Endothelial cell (in vitro differentiated cells): ENCODE measurements at places on chromosomes 7 and 10.

DNA sequence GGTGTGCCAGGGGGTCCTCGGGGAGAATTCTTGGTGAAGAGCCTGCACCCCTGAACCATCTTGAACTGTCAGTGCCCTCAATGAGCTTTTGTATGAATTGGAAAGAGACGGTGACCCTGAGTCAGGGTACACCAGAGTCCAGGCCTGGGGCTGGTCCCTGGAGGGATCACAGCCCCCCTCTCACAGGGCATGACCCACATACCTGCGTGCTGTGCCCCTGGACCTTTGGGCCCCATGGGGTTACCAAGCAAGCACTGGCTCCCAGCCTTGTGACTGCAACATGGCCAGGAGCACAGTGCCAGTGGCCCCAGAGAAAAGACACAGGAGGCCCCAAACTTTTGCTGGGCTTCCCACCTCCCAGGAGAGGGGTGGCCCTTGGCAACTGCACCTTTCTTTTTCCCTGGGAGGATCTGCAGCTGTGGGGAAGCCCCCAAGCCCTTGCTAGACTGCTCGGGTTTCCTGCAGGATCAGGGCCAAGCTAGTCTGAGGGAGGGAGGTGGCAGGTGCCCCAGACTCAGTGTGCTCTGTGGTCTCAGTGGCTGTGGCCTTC, 153.5 kb downstream of the ZNF248 start:
- DNase-seq: no peak

DNA sequence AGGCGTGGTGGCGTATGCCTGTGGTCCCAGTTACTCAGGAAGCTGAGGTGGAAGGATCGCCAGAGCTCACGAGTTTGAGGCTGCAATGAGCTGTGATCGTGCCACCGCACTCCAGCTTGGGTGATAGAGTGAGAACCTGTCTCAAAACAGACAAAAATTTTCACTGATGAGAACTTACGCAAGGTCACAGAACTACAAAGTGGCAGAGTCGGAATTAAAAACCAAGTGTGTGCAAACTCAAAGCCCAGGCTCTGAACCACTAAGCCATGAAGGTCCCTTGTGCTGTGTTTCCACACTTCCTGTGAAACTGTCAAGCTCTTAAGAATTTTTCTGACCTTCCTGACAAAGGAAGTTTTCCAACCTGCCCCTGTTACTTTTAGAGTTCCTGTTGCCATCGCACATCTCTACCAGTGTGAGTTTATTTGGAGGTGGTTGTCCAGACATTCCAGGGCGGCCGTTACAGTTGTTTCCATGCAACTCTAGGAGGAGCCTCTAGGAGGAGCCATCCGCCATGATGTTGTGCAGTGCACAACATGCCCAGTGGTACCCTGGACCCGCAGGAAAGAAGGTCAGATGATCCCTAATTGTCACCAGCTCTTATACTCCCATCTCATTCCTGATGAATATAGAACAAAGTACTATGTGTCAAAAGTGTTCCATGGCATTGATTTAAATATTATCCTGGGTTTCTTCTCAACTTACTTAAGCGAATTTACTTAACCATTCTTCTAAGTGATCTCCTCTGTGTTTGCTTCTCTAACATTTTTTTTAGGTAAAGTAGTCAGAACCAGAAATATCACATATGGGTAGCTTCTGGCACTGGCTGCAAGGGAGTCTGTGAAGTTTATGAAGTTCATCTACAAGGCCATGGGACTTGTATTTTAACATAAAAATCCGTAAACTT, 49.0 kb upstream of the LYZL1 start:
- peak; percentile 56 for DNase-seq

DNA sequence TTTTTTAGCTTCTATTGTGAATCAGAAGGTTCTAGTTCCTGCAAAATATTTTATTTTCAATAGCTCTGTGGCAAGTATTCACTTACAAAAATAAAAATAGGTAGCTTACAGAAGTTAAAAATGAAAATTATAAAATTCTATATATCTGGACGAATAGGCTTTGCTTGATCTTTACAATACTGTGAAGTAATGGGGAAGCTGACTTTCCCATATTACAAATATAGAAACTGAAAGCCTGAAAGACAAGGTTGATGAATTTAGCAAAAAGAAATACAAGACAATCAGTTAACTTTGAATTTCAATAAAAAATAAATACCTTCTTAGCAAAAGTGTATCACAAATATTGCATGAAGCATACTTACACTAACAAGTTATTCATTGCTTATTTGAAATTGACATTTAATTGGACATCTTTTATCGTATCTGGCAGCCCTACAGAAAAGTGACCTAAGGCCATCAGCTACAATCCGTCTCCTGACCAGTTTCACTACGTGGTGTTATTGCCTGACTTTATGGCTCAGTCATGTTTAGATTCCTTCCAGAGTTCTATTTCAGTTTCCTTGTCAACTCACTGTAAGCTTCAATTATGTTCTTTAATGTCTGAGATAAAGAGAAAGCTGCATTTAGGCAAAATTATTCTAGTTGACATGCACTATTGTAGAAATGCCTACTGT, 310.5 kb upstream of the HGF start:
- DNase-seq: no peak

GRCh38 chr10:23448802-23449570, 10.1 kb downstream of the OTUD1 start:
- no peak for DNase-seq

GRCh38 chr7:138842111-138842510, 44.1 kb upstream of the ATP6V0A4 start:
- DNase-seq: no peak

DNA sequence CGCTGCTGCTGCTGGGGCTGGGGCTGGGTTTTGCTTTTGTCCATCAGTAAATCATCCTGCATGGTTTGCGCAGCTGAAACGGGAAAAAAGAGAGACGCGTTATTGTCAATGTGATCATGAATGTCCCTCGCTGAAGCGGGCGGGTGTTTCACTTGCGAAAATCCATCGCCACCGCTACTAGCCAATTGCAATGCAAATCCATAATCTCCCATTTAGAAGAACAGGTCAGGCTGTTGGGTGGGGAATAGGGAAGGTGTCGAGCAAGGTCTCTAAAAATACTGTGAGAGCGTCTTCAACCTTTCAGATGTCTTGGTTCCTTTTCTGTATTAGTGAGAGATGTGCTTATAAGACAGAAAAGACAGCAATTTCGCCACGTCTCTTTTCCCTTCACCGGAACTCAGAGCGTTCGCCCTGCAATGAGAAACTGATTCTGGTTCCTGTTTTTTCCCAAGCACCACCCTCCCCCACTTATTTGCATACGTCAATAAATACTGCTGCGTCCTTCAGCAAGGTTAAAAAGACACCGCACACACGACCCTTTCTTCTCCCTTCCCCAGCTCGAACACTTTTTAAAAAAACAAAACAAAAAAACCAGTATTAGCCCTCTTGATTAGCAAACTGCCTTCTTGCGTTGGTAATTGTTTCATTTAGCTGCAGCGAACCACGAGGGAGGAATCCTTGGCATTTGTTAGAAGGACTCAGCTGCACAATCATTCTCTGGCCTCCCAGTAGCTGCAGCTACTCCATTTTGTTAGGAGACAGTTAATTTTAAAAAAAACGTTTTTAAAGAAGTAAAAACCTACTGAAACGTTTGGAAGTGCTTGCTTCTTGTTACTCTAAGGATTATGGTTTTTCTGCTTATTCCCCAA, 50.4 kb downstream of the CPEB3 start:
- DNase-seq: peak; percentile 28

DNA sequence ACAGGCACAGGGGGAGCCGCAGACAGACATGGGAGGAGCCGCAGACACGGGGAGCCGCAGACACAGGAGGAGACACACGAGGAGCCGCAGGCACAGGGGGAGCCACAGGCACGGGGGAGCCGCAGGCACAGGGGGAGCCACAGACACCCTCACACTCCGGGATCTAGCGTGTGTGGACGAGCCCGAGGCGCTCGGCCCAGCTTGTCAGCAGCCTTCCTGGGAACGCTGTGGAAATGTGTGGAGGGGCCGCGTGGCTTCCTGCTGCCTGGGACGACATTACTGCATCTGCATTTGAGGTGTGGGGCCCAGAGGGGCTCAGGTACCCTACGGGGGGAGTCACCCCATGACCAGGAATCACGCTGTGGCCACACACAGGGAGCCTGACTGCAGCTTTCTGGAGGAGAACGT, 313.2 kb downstream of the PTPRN2 start:
- no peak for DNase-seq

DNA sequence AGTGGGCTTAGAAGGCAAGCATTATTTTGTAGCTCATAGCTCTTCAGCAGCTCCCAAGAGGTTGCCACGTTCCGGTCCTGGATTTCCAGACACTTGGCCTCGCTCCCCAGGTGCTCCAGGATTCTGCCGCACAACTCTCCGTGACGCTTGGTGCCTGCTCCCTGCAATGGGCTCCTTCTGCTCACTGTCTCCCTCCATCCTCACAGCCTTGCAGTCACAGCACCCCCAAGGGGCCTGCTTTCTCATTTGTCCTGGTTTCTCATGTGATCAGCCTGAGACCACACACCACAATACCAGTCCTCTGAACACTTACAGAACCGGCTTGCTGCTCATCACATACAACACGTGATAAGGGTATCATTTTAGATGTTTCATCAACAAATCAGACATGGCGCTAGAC, 9.8 kb downstream of the IGFBP3 start:
- no peak for DNase-seq
